ENCODE measurements at places on chromosomes 13 and 19. TPM values are rescaled to one million over a fixed set of nuclear protein-coding genes. Genes with fewer than 3 reads are reported as not detected.

The FSD1 gene
- 1.1 TPM for total RNA-seq

GRCh38 chr13:97142452-97142851, 79.7 kb upstream of the MBNL2 start:
- H3K27me3 ChIP-seq, result no peaks in the 10 kb centered on the region
- H3K4me3 ChIP-seq, result no peak overlapping the region
- H3K36me3 ChIP-seq, result no peaks in the 10 kb centered on the region
- H3K4me1 ChIP-seq, result no peaks in the 10 kb centered on the region
- DNase-seq, result no peak

The NKPD1 gene
- not detected for total RNA-seq

The TRIM13 gene
- 10.7 TPM for total RNA-seq

GRCh38 chr13:40386586-40386985, 279.9 kb downstream of the FOXO1 start:
- H3K27me3 ChIP-seq, result no peaks in the 10 kb centered on the region
- no peaks in the 10 kb centered on the region for H3K4me1 ChIP-seq
- no peak overlapping the region for H3K4me3 ChIP-seq
- no peak overlapping the region for H3K27ac ChIP-seq
- H3K36me3 ChIP-seq, result no peaks in the 10 kb centered on the region

DNA sequence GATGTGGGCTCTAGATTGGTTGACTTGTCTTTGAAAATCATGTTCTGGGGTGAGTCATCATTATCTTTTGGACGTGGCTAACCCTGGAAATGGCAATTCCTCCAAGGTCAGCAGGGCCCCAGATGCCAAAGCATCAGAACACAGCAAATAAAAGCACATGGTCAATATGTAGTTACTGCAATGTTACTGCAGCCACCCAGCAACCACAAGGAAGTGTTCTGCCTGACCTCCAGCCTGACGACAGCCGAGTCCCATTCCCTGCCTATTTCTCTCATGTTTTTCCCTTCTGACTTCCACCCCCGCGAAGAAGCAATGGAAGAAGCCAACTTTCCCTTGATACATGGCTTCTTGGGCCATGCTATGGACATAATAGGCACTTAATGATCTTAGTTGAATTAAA, 577.9 kb downstream of the IRS2 start:
- H3K4me3 ChIP-seq, result no peak overlapping the region
- no peaks in the 10 kb centered on the region for H3K36me3 ChIP-seq
- no peak overlapping the region for H3K27ac ChIP-seq
- no peaks in the 10 kb centered on the region for H3K4me1 ChIP-seq

- no peaks in the 10 kb centered on the region for H3K36me3 ChIP-seq
- H3K27me3 ChIP-seq, result no peaks in the 10 kb centered on the region
- DNase-seq, result no peak
- H3K27ac ChIP-seq, result no peak overlapping the region
These were observed 1385.8 kb downstream of the PCDH9 start for GRCh38 chr13:65844266-65844841.

GRCh38 chr13:100300708-100301107, 211.8 kb downstream of the PCCA start:
- H3K36me3 ChIP-seq, result peaks cover 3% of the 10 kb centered on the region
- no peaks in the 10 kb centered on the region for H3K27me3 ChIP-seq
- no peak overlapping the region for H3K27ac ChIP-seq
- DNase-seq, result no peak
- no peak overlapping the region for H3K4me3 ChIP-seq
- no peaks in the 10 kb centered on the region for H3K4me1 ChIP-seq

DNA sequence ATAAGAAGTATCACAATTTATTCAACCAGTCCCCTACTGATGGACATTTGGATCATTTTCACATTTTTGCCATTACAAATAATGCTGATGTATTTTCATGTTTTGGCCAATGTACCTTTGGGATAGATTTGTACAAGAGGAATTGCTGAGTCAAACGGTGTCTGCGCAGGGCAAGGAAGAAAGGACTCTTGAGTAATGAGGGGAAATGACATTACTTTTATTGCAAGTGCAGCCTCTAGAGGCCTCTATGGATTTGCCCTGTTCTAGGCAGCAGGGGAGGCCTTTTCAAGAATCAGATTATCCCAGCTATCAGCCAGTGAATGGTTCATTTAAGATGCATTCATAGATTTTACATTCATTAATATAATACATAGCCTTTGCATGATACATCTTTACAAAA, 32.9 kb upstream of the GTF3A start:
- no peak for DNase-seq
- H3K36me3 ChIP-seq, result no peaks in the 10 kb centered on the region
- H3K27me3 ChIP-seq, result no peaks in the 10 kb centered on the region
- no peak overlapping the region for H3K27ac ChIP-seq
- no peak overlapping the region for H3K4me3 ChIP-seq
- H3K4me1 ChIP-seq, result no peaks in the 10 kb centered on the region

DNA sequence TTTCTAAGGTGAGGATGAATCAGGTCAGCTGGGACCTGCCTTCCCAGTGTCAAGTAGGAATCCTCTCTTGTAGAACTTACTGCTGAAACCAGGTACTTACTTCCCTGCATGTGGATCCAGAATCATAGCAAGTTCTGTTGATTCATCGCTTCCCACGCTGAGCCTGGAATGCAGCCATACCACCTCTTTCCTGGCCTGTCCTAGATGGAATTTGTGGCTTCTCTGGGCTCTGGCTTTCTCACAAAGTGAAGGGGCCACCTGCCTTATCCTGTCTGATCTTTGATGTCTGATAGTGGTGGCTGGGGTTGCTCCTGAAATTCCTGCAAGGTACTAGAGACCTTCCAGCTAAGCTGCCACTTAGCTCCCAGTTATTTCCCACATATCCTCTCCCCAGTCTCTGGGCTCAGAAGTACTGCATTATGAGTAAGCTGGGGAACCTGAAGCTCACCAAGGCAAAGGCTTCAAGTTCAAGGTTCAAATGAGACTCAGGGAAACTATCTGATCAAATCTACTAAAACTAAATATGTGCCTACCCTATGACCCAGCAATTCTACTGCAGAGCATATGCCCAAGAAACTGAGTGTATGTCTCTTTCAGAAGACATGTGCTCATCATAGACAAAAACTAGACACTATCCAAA, 103.5 kb downstream of the SUCLA2 start:
- no peaks in the 10 kb centered on the region for H3K27me3 ChIP-seq
- H3K4me3 ChIP-seq, result no peak overlapping the region
- H3K36me3 ChIP-seq, result no peaks in the 10 kb centered on the region
- H3K27ac ChIP-seq, result no peak overlapping the region
